ENCODE measurements at places on chromosomes 2 and 18. TPM values are rescaled to one million over a fixed set of nuclear protein-coding genes. Genes with fewer than 3 reads are reported as not detected.

DNA sequence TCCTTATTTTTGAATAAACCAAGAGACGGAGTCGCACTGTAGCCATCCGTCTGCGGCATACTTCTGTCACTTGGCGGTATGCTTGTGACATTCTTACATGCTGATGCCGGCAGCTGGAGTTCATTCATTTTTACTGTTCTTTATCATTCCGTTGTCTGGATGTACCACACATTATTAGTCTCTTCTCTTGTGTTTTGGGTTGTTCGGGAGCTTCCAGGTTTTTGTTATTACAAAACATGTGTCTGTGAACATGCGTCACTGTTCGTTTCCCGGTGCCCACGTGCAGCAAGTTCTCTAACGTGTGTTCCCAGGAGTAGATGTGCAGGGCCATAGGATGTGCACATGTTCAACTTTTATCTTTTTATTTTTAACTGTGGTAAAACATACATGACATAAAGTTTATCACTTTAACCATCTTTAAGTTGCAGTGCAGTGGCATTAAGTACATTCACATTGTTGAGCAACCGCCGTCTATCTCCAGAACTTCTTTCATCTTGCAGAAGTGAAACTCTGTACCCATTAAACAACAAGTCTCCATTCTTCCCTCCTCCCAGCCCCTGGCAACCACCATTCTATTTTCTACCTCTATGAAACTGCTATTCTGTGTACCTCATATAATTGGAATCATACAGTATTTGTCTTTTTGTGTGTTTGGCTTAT lies 40.1 kb downstream of the MTCL1 start:
- no peak for DNase-seq

- DNase-seq = no peak
Measured at GRCh38 chr18:56748698-56749268, 97.6 kb downstream of the WDR7 start.

- no peak for DNase-seq
Measured at GRCh38 chr18:25299426-25300300, 52.3 kb downstream of the ZNF521 start.

GRCh38 chr18:79348066-79348465 lies 47.7 kb upstream of the NFATC1 start:
- DNase-seq = no peak

DNA sequence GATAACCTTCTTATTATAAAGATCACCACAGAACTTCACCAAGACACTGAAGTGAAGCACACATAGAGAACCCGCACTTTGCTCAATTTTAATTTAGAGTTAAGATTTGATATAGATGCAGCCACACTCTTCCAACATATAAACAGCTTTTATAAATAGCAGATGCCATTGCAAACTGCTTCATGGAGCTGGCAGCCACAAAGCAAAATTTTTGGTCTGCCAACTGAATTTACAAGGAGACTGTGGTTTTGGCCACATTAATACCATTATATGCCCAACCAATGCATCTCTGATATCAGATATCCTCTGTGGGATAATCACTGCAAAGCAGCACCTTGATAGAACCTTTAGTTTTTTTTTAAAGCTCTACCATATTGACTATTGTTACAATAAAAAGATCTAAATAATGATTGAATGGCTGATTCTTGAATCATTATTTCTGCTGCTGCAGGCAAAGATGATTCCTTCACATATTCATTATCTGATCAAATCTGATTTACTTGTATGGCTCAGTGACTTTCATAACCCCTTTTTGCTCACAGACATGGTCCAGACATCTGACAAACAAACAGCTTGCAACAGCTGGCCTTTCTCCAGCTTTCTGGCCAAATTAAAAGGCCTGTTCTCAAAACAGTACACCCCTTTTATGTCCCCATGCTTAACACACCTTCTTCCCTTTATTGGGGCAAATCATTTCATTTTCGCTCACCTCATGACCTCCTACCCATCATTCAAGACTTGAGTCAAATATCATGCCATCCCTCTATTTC lies 88.4 kb downstream of the METTL4 start:
- no peak for DNase-seq

- no peak for DNase-seq
Measured at GRCh38 chr2:241788572-241788971, 11.9 kb downstream of the GAL3ST2 start.

DNA sequence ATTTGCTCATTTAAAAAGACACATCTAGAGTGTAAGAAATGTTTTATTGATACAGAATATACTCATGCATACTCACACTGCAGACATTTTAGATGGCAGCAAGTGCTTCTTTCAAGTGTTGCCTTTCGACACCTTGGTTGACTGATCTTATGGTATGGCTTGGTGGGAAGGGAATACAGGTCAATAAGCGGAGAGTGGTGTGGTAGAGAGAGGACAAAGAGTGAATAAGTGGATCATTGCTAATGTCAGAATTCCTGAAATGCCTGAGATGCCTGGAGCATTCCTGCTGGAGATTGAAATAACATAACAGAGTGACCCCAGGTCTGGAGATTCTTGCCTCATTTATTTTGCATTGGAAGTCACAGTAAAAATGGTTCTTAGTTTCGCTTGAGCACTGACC lies 76.7 kb downstream of the RND3 start:
- no peak for DNase-seq

DNA sequence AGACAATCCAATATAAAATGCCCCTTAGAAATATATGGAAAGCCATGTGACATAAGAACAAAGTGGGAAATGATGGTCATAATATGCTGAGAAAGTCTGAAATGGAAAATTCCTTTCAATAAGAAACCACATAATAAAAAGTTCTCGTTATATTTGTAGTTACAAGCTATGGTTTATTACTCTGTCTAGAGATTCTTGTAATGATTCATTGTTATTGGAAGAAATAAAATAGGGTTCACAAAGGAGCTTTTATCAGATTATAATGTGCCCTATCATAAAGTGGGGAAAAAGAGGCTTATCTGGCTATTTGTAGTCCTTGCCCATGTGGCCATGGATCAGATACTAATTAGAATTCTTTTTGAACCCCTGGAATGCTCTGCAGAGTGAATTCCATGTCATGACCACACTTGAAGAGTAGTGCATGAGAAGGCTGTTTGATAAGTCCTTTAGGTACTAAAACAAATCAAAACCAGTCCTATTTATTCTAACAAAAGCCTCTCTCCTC lies 420.7 kb upstream of the NRP2 start:
- no peak for DNase-seq

GRCh38 chr18:9673296-9674251 lies 34.5 kb upstream of the RAB31 start:
- peak; percentile 52 for DNase-seq

- DNase-seq = no peak
Measured at GRCh38 chr2:60641811-60642788, 88.6 kb upstream of the BCL11A start.

GRCh38 chr2:120961396-120961795 lies 225.7 kb downstream of the GLI2 start:
- no peak for DNase-seq

- no peak for DNase-seq
Measured at GRCh38 chr2:237156031-237156856, 70.6 kb downstream of the COPS8 start.

- no peak for DNase-seq
Measured at GRCh38 chr2:42762823-42763804, 821 bp downstream of the OXER1 start.

GRCh38 chr18:76604108-76604934 lies 109.3 kb upstream of the ZNF516 start:
- DNase-seq = no peak

GRCh38 chr2:105757433-105757832 lies 12.7 kb downstream of the NCK2 start:
- no peak for DNase-seq

- DNase-seq = no peak
Measured at GRCh38 chr2:86143307-86143706, 37.3 kb downstream of the PTCD3 start.

GRCh38 chr2:113973810-113974209 lies 83.9 kb downstream of the ACTR3 start:
- no peak for DNase-seq

DNA sequence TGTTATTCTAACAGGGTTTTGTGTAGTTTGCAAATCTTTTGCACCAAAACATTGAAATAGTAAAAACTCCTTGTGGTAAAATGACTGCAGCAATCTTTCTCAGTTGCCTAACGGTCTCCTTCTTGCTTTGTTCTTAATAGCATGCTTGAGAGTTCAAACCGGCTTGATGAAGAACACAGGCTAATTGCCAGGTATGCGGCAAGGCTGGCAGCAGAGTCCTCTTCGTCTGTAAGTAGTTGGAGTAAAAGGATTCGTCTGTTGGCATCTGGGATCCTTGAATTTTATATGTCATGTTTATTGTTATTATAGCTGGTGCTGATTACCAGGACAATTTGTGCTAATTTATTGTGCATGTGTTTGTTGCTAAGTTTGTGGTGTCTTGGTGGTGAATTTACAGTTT lies 138.1 kb downstream of the DTNA start:
- no peak for DNase-seq

DNA sequence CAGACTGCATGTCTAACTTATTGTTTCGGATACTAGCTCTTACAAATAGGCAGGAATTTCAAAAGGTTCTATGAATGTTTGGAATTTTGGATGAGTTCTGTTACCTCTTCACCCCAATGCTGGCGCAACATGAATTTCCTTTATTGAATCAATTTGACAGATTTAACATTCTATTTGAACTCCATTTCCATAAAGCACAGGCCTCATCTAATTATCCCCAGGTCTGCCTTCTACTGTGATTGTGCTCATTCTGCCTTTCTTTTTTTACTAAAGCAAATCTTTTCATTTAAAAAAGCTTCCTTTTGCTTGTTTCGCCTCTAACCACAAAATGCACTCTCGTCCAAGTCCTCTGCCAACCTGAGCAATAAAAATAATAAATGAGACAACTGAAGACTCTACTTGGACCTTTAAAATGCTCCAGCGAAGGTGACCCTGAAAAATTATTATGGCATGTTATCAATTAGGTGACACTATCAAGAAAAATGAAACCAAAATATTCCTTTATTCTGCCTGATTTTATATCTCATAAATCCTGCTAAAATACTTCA lies 922.9 kb upstream of the FSHR start:
- no peak for DNase-seq

DNA sequence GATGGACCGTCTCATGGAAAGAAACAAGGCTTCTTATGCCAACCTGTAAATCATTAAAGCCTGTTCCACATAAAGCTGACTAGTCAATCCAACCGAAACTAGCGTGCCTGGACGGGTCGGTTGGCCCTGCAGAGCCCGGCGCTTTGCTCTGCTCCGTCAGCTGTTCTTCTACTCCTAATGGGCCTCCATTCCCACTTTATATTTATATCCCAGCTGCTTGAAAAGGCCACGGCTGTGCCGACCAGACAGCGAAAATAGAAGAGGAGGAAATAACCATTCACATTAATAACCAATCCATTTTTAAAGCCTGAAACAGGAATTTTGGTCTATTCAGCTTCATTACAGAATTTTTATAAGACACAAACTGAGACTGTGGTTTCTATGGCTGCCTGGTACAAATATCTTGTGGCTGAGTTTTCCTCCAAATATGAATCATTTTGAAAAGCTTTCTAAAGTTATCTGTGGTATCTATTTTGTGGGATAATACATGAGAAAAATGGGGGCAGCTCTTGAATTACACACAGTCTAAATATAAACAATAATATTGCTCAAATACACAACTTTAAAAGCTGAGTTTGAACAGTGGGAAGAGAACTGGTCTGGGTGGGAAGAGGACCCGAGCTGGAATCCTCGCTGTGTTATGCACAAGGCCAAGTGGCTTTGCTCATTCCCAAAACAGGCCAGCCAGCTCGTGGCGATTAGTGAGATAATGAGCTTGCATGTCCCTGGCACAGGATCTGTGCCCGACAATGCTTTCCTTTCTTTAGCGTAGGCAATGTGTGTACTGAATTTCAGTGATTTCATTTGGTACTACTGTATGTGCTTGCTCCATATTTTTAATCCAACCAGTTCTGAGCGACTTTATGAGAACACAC lies 10.5 kb upstream of the FAM124B start:
- DNase-seq = no peak

DNA sequence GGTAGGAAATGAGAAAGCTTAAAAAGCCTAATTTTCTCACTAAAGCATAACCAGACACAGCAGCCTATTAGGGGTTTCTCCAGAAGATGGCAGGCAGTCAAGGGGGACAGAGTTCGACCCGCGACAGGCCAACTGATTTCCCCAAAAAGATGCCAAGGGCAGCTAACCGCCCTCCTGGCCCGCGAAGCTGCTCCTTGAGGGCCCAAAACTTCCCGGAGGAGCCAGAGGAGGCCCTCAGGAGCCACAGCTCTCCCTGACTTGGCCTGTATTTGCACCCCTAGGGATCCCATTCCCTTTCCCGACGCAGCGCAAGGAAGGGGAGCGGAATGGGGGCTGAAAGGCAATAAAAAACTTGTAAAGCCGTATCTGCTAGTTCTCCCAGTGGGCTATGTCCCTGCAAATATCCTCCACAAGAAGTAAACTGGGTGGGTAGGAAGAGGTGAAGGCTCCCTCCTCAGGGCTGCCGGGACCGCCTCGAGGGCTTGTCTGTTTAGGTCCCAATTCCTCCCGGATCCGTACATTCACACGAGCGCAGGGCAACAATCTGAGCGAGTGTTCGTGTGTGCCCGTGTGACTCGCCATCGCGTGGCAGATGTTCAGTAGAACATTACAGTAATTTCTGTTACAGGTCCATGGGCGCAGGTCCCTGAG lies 756 bp upstream of the NAGK start:
- DNase-seq = no peak

GRCh38 chr2:172340394-172340793 lies 87.0 kb upstream of the ITGA6 start:
- DNase-seq = no peak

GRCh38 chr2:68637047-68637446 lies 6.3 kb upstream of the PROKR1 start:
- no peak for DNase-seq

DNA sequence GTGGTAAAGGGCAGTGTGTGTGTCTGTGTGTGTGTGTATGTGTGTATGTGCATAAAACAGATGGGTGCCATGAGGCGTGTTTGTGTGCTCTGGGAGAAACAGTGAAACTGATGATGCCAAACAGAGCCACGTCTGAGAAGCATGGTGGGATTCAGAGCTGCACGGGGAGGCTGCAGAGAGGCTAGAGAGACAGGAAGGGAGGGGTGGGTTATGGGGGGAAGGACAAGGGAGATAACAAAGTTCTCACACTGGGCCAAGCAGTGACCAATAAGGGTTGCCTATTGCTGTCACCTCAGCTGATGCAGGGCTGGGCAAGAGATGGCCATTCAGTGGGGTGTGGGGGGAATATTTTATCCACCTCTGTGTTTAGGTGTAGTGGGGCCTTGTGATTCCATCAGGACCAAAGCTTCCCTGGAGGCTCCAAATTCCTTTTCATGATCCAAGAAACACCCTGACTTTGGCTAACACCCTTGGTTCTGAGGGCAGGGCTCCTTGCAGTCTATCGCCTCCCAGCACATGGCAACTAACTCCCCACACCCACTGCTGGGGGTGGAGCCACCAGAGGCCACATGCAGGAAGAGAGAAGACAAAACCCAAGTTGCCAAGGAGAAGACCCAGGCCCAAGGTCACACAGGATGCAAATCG lies 54.2 kb upstream of the POMC start:
- no peak for DNase-seq

Gene PDE1A
- 4.0 TPM for total RNA-seq

Gene ANKRD30BL
- not detected for total RNA-seq

Gene GCG
- 55.2 TPM for total RNA-seq

Gene RAD51AP2
- not detected for total RNA-seq

Gene SLC19A3
- 8.5 TPM for total RNA-seq

Gene DYSF
- 5.0 TPM for total RNA-seq

Gene SPATA3
- not detected for total RNA-seq

Gene SCG2
- total RNA-seq = 6.7 TPM

Gene PRKAG3
- not detected for total RNA-seq

Gene RSAD2
- total RNA-seq = 10.9 TPM

Gene LCT
- total RNA-seq = 0.27 TPM

Gene FAHD2B
- 6.1 TPM for total RNA-seq

Measured in left colon (tissue), 2 donors.